A673 (cell line): ENCODE measurements at places on chromosomes 16 and 17. TPM values are rescaled to one million over a fixed set of nuclear protein-coding genes. Genes with fewer than 3 reads are reported as not detected.

- no peak for DNase-seq
Measured at GRCh38 chr16:12017558-12017957, 41.0 kb downstream of the SNX29 start.

Gene ATP2A3
- total RNA-seq = 0.17 and 0.79 TPM in 2 replicates

DNA sequence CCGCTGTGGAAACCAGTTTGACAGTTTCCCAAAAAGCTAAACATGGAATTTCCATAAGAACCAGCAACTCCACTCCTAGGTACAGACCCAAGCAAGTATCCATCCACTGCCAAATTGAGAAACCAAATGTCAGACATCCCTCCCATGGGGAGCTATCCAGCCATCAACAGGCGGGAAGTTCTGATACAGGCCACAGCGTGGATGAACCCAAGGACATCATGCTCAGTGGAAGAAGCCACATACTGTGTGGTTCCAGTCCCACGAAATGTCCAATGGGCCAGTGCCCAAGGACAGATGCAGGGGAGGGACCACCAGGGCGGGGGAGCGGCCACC is 12.6 kb upstream of the BAIAP2 start:
- DNase-seq = no peak

DNA sequence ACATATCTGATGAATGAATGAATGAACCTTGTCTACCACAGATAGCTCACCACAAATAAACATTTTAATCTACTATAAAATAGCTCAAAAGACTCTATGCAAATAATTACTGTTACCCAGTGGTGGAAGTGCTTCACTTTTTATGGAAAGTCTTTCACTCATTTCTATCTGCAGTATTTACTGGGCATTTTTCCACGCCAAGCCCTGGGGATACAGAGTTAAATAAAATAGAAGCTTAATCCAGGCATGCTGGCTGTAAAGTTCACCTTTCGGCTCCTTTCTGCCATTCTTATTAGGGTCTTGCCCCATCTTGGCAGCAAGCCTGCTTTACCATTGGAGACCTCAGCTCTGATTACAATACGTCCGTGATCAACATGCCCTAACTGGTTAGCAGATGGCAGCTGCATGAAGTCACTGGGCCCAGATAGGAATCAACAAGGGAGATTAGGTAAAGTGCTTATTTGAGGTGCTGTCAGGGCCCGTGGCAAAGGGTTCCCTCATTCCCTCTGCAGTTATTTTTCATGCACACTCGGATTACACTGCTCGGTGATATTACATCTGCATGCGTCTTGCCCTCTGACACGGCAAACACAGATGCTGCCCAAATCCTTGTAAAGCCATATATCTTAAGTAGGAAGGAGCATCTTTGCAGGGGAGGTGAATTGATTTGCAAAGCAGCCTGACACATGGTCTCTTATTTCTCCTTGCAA is 648.9 kb downstream of the WWOX start:
- DNase-seq = no peak

Gene MMP2
- 36.2 and 48.3 TPM in 2 replicates for total RNA-seq

DNA sequence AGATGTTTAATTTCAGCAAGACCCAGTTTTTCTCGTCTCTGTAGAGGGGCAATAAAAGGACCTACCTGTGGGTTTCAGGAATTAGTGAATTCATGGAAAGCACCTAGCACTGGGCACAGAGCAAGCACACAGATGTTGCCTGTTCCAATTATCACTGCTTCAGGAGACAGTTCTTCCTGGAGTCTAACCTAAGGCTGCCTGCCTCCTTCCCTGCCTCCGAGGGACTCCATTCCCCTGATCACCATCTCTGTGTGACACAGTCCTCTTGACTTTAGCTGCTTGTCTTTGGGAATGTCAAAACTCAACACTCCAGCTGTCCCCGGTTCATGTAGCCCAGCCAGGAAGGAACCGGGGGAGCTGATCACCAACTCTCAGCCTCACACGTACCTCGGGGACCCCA is 474.9 kb downstream of the SLC39A11 start:
- no peak for DNase-seq

- no peak for DNase-seq
Measured at GRCh38 chr16:11583166-11583565, 3.6 kb downstream of the LITAF start.

- DNase-seq = no peak
Measured at GRCh38 chr16:27625050-27625697, 75.2 kb downstream of the KATNIP start.

Gene RPAIN
- 120 and 123 TPM in 2 replicates for total RNA-seq

Gene CA7
- total RNA-seq = not detected in 2 replicates

- no peak for DNase-seq
Measured at GRCh38 chr17:50355336-50355700, 9.4 kb downstream of the XYLT2 start.

DNA sequence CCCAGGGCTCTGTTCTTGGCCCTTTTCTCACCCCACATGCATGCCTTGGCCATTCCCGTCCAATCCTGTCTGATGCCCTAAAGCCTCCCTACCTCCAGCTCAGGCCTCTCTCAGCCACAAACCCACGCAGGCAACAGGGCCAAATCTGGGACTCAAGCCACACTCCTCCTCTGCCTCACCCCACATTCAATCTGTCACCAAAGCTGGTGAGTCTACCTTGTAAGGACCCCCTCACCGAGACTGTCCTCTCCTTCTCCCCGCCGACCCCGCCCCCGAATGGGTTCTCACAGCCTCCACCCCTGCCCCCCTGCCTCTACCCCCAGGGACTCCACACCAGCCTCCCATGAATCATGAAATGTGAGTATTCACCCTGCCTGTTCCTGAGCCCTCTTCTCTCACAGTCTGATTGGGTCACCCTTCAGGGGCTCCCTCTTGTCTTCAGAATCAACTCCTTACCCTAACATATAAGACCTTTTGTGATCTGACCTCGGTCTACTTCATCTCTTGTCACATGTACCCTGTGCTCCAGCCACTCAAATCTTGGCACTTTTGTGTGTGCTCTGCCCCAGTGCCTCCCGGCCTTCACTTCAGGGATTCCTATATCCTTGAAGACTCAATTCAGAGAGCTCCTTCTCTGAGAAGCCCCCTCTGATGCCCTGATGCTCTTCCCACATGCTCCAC is 10.7 kb downstream of the EPOP start:
- no peak for DNase-seq

DNA sequence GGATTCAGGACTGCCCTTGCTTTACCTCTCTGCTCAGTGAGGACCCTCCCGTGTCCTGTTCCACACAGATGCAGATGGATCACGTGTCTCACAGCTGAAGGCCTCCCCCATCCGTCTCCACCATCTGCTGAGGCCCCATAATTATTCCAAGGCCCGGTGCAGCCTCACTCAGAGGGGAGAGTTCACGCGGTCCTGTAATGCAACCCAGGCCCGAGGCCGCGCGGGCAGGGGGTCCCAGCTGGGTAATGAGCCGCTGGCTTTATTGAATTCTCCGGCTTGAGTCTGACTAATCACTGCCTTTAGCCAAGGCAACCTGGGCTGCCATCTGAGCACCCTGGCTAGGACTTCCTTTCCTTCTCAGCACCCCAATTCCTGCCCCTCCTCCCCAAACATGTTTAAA is 4.4 kb upstream of the WFIKKN2 start:
- DNase-seq = no peak

DNA sequence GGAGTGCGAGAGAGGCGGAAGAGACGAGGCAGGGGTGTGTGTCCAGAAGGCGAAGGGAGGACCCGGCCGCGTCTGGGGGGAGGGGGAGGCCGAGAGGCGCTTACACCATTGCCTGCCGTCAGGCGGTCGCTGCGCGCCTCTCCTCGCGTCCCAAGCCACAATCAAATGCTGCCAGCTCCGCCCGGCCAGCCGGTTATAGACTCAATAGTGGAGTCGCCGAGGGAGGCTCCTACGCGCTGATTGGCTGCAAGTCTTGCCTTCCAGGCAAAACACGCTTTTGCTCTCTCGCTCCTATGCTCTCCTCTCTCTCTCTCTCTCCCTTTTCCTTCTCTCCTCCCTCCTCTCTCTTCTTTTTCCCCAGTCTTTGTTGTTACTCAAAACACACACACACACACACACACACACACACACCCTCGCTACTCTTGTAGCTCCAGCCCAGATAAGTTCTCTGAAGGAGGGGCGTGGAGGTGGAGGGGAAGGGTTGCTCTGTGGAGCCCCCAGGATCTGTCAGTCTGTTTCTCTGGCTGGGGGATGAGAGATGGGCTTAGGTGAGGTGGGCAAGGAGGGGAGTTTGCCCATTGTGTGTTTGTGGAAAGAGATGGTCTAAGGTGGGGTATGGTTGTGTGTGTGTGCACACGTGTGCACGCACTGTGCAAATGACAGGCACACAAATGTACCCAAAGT is at the start of gene DLX3:
Gene DLX3, minus strand, starts transcription at position 170 of the 684 bp plus-strand sequence. CDS start 226 bp downstream, outside the sequence.
- DNase-seq = peak; percentile 86

- no peak for DNase-seq
Measured at GRCh38 chr17:1796800-1797199, 32.9 kb downstream of the SMYD4 start.

Gene GGA3
- total RNA-seq = 52.7 and 55.8 TPM in 2 replicates

Gene TBC1D3I
- 0.58 TPM in 1 of 2 replicates, not detected in the other for total RNA-seq

GRCh38 chr17:46046957-46047356 is 47.9 kb downstream of the STH start:
- peak; percentile 27 for DNase-seq

DNA sequence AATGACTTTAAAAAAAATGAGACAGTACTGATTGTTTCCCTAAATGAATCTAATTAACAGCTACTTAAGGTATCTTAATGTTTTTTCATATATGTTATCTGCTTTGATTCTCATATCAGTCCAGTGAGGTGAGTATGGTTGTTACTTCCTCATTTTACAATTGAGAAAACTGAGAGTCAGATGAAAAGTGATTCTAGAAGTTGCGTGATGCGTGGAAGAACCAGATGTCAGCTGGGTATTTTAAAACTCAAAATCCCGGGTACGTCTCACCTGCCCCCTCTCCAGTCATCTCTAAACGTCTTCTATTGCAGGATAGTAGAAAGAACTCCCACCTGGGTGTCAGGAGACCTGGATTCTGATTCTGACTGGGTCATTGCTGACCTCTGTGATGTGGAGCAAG is 89.2 kb downstream of the MAP2K6 start:
- DNase-seq = no peak

Gene SCARF1
- total RNA-seq = 0.24 TPM in 1 of 2 replicates, not detected in the other
